ENCODE measurements at places on chromosomes 7 and 10.

GRCh38 chr10:112278871-112279270 lies 4.3 kb upstream of the TECTB start:
- no peak for DNase-seq

- DNase-seq: no peak
These were observed 1.3 kb downstream of the KAZALD1 start for GRCh38 chr10:101063050-101063525.

DNA sequence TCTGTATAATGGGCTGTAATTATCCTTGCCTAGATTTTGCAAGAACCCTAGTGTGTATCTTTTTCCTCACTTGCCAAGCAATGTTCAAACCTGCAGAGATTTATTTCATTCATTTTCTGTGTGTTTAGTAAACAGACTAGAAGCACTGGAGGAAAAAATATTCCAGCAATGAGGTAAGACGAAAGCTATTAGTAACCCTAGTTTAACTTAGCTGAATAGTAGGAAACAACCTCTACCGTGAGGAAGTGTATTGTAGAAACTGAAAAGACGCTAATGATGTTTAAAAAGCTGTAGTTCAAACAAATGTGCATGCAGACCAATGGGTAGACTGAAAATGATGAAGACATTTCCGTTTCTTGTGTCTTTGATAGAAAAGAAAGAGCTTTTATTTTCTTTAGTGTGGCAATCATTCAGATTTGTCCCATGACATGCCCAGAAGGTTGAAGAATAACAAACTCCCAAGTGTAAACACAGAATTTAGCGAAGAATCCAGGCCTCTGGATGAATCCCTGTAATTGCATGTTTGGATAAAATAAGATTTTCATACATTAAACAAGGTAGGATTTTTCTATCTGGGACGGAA lies 20.7 kb downstream of the CAV1 start:
- no peak for DNase-seq

DNA sequence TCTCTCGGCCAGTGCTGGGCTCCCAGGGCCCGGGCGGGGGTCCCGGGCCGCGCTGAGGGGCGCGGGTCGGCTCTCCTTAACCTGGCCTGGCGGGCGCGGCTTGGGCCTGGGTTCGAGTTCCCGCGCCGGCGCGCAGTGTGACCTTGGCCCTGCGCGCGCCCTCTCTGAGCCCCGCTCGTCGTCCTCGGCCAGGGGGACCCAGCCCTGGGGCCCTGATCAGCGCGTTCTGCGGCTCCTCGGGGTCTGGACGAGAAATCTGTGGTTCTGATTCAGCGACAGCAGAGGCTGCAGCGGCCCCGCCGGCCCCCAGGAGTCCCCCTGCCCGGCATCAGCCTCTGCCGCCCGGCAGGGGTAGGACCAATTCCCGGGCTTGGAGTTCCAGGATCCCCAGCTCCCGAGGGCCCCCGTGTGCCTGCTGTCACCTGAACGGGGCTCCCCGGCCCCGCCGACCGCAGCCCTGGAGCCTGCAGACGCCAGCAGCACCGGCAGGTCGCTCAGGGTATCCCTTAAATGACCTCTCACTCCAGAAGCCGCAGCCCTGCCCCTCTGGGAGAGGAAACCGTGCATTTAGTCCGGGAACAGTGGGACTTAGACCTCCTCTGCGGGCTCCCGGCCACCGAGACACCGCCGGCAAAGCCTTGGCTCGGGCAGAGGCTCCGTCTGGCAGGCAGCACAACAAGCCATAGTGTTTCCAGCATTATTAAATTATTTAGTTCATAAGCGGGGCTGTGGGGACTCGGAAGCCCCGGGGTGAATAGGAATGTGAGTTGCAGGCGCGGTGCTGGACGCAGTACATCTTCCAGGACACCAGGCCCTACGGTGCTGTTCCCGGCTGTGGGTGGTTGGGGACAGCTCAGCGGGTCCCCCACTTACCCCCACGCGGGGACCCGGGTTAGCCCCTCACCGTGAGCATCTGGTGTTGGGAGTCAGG lies 572 bp downstream of the CHST12 start:
- peak; percentile 62 for DNase-seq

GRCh38 chr10:56286096-56286495 lies 75.0 kb downstream of the ZWINT start:
- no peak for DNase-seq

DNA sequence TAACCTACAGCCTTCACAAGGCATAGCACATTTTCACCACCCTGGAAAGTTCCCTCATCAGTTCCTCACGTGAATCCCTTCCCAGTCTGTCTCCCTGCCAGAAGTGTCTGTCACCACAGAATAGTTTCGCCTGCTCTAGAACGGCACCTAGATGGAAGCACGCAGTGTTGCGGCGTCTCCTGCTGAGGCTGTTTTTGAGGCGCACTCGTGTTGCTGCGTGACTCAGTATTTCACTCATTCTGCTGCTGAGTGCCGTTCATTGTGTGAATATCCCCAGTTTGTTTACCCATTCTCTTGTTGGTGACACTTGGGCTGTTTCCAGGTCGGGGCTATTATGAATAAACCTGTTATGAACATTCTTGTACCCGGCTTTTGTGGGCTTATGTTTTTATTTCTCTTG lies 12.8 kb downstream of the NOS3 start:
- no peak for DNase-seq

- DNase-seq: no peak
These were observed 108.6 kb upstream of the SLC13A1 start for GRCh38 chr7:123308254-123308951.

GRCh38 chr10:127922206-127922605 lies 15.3 kb downstream of the PTPRE start:
- no peak for DNase-seq

- no peak for DNase-seq
These were observed 19.8 kb upstream of the ALOX5 start for GRCh38 chr10:45354261-45354660.

- DNase-seq: no peak
These were observed 137.0 kb downstream of the RAPGEF5 start for GRCh38 chr7:22219739-22220493.

- DNase-seq: peak; percentile 43
These were observed 56.4 kb downstream of the BBS9 start for GRCh38 chr7:33185786-33186185.

GRCh38 chr7:1169409-1170368 lies 9.7 kb upstream of the ZFAND2A start:
- peak; percentile 75 for DNase-seq

DNA sequence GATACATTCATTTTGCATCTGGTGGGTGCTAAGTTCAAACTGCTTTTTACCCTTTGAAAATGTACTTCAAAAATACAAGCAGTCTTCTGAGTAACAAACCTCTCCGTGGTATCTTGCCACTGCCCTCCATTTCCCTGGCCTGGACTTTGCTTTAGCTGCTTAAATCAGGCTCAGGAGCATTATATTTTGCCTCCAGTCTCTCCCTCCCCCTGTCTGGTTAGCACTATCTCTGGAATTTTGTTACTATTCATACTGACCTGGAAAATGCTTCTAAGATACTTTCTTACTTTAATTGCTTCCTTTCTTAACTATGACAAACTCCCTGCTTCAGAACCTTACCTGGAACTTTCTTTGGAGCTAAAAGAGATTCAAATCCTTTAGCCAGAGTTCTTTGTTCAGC lies 369.8 kb downstream of the GFRA1 start:
- no peak for DNase-seq

- DNase-seq: no peak
These were observed 205.1 kb upstream of the CXCL12 start for GRCh38 chr10:44589944-44590449.

DNA sequence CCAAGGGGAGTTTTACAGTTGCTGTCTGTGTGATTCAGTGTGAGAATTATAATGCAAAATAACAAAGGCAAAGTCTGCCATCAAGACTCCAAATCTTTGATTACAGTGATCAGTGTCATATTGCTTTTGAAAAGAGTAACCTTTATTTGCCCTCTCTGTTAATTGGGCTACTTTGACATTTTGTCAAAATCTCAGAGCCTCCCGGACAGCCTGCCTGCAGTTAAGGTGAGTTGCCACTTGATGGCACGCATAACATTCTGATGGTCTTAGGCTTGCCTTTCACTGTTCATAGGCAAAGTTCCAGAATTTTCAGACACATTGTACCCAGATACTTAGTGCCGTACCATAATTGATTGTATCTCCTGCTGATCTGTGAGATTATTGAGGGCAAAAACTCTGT lies 253.5 kb downstream of the ABCA13 start:
- DNase-seq: peak; percentile 42

DNA sequence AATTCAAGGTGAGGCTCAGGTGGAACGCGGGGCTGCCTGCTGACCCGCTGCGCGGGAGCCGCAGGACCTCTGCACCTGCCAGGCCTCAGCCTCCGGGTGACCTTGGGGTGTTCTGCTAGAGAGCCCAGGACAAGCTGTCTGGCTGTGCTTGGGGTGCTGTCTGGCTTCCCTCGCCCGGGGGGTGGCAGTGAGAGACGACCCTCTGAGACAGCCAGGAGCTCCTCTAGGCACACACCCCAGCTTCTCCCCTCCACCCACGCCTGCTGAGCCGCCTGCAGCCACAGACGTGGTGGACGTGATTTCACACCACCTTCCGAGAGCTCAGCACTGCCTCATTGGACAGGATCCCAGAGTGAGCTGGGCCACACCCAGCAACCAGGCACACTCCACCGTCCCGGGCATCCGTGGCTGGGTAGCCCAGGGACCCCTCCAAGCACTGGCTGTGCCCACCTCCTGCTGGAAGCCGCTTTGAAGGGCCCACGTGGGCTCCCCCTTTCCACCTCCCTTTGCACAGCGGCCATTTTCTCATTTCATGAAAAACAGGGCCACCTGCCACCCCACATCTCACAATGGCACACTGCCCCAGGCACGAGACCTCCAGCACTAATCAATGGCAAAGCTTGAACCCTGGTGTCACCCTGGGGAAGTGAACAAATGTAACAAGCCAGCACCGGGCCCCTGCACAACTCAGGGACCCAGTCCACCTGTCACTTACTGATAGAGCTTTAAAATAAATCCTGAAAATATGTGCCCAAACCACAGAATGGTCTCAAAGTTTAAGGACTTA lies 35.0 kb downstream of the ZFAND2A start:
- peak; percentile 5 for DNase-seq

DNA sequence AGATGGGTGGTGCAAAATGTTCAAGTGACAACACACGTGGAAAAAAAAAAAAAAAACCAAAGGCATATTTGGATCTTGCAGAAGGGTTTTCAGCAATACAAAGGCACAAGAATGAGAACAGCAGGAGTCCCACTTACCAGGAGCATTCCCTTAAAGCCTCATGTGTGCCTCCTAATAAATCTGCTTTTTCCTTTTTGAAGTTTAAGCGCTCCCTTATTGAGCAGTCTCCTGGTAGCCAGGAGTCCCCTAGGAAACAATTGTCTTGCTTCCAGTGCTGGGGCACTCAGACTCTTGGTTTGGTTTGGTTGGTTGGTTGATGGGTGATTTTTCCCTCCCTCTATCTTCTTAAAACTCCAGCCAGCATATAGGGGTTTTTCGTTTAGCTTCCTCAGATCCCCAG lies 321.8 kb upstream of the NFE2L3 start:
- no peak for DNase-seq

GRCh38 chr7:139598642-139599041 lies 75.2 kb downstream of the CLEC2L start:
- no peak for DNase-seq

GRCh38 chr10:79355420-79356017 lies 8.2 kb downstream of the PPIF start:
- no peak for DNase-seq

DNA sequence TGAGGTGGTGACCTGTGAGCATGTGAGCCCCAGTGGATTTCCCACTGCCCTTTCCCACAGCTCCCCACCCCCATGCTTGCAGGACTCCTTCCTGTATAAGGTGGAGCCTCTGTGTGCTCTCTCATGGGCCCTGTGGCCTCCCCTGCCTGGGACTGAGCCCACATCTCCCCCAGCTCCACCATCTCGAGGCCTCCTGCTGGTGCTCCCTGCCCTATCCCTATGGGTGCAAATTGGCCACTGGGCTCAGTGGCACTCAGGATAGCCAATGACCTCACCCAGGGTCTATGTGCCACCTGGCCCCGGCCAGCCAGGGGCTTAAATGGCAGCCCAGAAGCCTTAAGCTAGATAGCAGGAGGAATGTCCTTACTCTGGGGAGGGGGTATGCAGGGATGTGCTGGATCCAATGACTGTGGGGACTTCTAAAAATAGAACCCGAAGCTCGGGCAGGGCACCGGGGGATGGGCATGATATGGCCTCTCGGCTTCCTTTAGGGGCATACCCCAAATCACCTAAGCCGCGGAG lies 2.0 kb downstream of the LDB3 start:
- no peak for DNase-seq

DNA sequence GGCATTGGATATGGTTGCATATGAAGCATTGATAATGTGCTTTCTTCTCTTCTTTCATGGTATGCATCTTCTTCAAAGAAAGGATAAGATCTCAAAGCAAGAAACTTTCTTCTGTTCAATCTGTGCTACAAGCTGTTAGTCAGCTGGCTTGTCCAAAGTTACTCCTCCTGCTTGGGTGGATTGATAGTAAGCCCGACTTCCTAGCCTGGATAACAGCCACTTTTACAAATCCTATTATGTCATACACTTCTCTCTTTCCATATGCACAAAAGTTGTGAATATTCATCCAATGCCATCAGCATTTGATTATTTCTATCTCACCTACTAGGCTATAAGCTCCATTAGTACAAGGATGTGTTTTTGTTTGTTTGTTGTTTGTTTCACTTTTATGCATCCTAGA lies 891.0 kb upstream of the SORCS1 start:
- no peak for DNase-seq

GRCh38 chr10:37703833-37704382 lies 153.5 kb downstream of the ZNF248 start:
- no peak for DNase-seq

DNA sequence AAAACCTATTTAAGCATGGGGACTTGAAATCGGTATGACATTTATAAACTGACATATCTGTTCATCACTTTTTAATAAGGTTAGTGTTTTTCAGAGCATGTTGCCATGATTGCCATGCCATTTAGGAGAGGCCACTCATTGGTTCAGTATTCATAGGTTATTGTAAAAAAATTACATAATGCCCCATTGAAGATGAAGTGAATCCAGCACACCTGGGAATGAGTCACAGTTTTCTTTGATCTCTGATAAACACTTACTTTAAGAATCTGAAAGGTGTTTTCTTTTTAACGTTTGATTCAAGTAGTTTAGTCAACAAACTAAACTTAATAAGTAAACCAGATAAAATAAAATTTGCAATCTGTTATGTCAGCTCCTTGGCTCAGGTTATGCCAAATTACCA lies 278.3 kb downstream of the ARL4A start:
- peak; percentile 36 for DNase-seq

- DNase-seq: no peak
These were observed 135.2 kb downstream of the RGS10 start for GRCh38 chr10:119407254-119407777.

GRCh38 chr10:49634069-49634660 lies 20.3 kb downstream of the CHAT start:
- DNase-seq: no peak

DNA sequence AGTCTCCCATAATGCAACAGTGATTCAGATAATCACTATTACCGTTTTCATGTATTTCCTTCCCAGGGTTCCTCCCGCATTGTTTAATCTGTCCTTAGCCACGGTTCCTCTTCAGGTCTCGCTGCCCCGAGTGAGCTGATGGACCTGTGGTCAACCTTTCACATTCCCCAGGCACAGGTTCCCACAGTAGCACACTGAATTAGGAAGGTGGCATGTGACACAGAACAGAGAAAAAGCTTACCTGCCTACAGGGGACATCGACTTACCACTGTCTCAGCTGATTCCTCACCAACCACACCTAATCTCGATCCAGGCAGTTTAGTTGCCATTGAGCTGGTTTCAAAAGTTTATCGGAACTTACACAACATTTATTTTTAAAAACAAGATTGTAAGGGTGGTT lies 72.2 kb downstream of the MTURN start:
- DNase-seq: no peak

GRCh38 chr7:115449689-115450088 lies 527.8 kb downstream of the MDFIC start:
- DNase-seq: no peak

All from RWPE1 (cell line).